H54 (cell line): ENCODE measurements at places on chromosomes 1 and 21.

GRCh38 chr1:100038660-100039287, 69.0 kb downstream of the SLC35A3 start:
- DNase-seq, result peak; percentile 20

GRCh38 chr1:1232208-1232795, at the start of gene B3GALT6:
TSS of gene B3GALT6 (plus strand) at chr1:1232237. CDS start at chr1:1232279, 42 bp downstream.
- no peak for DNase-seq

DNA sequence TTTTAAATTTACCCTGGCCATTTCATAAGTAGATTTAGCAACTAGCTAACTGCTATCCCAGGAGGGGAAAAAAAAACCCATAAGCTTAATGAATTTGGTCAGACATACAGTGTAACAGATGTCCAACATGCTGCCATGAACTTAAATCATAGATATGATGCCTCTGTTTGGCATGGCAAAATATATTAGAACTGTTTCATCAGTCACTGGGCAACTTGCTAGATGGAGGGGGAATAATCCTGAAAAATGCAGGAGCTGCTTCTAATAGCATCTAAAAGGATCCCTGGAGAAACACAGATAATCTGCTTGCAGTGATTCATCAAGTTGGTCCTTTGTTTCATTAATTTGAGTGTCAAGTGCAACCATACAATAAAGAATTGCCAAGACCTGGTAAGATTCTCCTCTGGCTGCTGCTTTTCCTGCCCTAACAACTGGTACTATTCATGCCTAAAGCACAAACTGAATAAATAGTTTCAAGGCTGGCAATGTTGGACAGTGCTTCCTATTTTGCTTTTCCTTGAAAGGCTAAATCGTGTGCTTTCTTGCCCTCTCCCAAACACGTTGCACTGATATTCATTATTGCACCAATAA, 1.5 kb upstream of the ST6GALNAC5 start:
- no peak for DNase-seq

GRCh38 chr1:12613180-12613579, 4.8 kb downstream of the DHRS3 start:
- DNase-seq, result no peak

- no peak for DNase-seq
Measured at GRCh38 chr1:214472364-214472763, 79.0 kb downstream of the PTPN14 start.

DNA sequence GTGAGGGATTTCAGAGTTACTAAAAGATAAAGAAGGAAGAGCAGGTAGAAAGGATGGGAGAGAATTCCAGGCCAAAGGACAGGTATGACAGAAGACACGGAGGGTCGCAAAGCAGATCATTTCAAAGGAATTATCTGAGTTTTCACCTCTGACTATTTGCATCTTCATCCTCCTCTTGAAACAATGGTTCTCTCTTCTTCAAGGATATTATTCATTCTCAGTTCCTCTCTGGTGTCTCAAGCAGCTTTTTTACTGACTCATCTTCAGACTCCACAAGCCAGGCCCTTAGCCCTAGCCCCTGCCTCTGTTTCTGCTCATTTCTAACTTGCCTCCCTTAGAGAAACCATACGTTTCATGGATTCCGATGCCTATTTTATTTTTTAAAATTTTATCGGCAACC, 15.0 kb downstream of the DDX59 start:
- DNase-seq, result no peak

- no peak for DNase-seq
Measured at GRCh38 chr1:154371436-154371835, 33.7 kb upstream of the IL6R start.

GRCh38 chr21:32333953-32334673, 35.5 kb downstream of the MRAP start:
- DNase-seq, result no peak

GRCh38 chr1:184028854-184029623, 8.5 kb downstream of the COLGALT2 start:
- DNase-seq, result no peak

DNA sequence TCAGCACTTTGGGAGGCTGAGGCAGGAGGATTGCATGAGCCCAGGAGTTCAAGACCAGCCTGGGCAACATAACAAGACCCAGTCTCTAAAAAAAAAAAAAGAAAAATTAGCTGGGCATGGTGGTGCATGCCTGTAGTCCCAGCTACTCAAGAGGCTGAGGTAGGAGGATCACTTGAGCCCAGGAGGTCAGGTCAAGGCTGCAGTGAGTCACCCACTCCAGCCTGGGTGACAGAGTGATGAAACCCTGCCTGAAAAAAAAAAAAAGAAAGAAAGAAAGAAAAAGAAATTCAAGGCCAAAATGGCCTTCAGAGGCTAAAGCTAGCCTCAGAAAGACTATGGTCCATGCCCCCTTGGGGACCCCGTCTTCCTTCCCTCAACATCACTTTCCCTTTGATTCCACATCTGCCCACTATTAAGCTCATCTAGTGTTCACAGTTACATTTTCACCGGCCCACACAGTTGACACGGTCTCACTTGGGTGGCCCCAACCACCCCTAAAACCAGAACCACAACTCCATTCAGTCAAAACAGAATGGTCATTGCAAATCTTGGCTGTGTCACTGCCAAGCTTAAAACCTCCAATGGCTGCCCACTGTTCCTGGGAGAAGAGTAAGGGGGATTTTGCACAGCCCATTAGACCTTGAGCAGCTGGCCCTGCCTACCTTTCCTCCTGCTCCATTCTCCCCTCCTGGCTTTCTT, 2.1 kb upstream of the CAPN8 start:
- no peak for DNase-seq

GRCh38 chr1:77829851-77830250, 50.4 kb downstream of the MIGA1 start:
- no peak for DNase-seq

GRCh38 chr1:227749916-227750710, 14.9 kb downstream of the SNAP47 start:
- DNase-seq, result no peak

DNA sequence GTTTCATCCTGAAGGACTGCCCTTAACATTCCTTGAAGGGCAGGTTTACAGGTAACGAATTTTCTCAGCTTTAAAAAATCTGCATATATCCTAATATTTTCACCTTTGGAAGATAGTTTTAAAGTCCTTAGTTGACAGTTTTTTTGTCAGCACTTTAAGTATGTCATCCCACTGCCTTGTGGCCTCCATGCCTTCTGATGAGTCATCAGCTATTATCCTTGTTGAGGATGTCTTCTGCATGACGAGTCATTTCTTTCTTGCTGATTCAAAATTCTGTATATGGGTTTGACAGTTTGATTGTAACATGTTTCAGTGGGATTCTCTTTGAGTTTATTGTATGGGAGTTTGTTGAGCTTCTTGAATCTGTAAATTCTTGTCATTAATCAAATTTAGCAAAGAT, 500.6 kb downstream of the DISC1 start:
- no peak for DNase-seq

- no peak for DNase-seq
Measured at GRCh38 chr1:233406994-233407631, 79.6 kb downstream of the MAP3K21 start.

- DNase-seq, result no peak
Measured at GRCh38 chr21:46399129-46399528, 59.6 kb upstream of the DIP2A start.

GRCh38 chr21:44750675-44751025, 39.3 kb upstream of the TSPEAR start:
- no peak for DNase-seq

GRCh38 chr1:173527151-173527826, 50.2 kb downstream of the PRDX6 start:
- DNase-seq, result no peak

- DNase-seq, result no peak
Measured at GRCh38 chr1:46466477-46467182, 23.0 kb upstream of the DMBX1 start.

DNA sequence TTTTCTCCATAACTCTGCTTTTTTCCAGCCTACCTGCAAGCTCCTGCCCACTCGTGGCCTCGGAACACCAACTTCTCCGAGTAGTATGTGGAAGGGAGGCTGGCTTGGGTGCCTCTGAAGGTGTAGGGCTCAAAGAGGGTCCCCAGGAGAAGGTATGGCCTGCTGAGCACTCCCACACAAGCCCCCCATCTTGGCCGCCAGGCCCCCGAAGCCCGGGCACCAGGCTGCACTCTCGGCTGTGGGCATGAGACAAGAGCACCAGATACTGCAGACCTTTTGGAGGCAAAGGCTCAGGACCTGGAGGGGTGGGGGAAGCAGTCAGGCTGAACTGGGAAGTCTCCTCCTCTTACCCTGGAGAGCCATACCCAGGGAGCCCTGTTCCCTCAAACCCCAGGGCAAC, 1.7 kb downstream of the ZNF692 start:
- DNase-seq, result no peak

DNA sequence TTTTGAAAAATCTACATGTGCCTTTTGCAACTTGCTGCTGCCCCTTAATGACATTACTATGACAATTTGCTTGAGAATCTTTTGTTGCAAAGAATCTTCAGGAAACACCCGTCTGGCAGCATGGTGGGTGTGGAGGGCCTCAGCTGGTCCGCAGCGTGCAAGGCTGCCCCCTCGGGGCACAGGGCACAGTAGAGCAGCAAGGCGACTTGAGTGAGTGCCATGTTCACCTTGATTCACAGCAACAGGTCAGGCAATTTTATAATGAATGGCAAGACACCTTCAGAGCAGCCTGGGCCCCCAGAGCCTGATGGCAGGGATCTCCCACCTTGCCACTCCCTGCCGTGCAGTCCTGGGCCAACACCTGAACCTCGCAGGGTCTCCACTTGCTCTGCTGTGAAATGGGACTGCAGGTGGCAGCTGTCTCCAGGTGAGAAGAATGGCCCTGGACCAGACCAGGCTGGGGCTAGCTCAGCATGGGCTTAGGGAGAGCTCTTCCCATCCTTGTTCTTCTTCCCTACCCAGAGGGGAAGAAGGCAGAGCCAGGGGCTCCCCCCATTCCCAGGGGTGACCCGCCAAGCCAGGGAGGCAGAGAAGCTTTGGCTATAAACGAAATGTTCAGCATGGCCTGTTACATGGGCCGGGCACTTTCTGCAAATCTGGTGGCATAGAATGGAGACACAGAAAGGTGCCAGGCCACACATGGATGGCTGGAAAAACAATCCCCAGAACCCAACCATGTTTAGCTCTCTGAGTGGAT, 34.5 kb upstream of the ACTRT2 start:
- no peak for DNase-seq

- no peak for DNase-seq
Measured at GRCh38 chr1:182083851-182084486, 22.5 kb upstream of the ZNF648 start.

GRCh38 chr1:30472009-30472408, 251.4 kb downstream of the MATN1 start:
- no peak for DNase-seq

DNA sequence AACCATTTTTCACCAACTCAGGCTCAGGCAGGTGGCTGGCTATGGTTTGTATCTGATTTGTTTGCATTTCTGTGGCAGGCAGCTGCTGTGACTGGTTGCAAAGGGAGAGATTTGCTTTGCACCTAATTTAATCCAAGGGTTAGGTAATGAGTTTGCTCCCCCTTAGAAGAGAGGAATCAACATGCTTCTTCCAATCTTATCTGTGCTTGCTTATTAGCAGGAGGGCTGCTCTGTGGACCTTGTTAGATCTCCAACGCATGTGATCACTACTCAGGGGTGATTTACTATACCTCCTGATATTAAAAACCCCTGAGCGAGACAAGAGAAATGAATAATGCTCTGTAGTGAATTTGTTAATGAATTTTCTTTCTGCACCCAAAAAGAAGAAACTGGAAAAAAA, 20.5 kb downstream of the OLFML3 start:
- DNase-seq, result no peak

DNA sequence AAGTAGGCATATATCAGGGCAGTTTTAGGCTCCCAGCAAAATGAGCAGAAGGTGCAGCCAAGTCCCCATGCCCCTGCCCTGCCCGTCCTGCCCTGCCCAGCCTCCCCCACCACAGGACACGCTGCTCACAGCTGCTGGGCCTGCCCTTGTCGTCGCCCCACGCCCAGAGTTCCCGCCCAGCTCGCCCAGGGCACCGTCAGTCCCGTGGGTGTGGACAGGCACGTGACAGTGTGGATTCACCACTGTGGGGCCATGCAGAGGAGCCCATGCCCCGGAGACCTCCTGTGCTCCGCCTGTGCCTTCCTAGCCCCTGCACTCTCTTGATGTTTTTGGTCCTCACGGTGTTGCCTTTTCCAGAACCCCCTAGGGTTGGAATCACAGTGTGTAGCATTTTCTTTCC, 7.0 kb downstream of the FAAP20 start:
- no peak for DNase-seq

GRCh38 chr1:201511941-201512539, 5.1 kb upstream of the CSRP1 start:
- no peak for DNase-seq

- no peak for DNase-seq
Measured at GRCh38 chr1:40627987-40628902, 37.2 kb downstream of the RIMS3 start.

DNA sequence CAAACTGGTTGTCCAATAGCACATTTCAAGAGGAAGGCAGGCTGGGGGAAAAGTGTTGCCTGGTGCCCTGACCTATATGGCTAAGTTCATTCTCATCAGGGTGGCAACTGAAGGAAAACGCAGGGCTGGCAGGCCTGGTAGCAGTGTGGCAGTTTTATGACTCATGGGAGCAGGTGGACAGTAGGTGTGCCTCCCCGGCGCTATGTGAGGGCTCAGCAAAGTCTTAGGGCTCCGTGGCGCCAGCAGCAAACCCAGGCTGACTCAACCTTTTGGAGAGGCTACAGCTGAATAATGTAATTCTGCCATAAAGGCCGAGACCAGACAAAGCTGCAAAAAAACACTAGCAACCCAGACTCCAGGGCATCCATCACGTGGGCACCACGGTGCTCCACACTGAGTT, 23.6 kb downstream of the GADD45A start:
- peak; percentile 56 for DNase-seq

- DNase-seq, result no peak
Measured at GRCh38 chr1:247298124-247298481, 33.6 kb downstream of the ZNF496 start.

- DNase-seq, result no peak
Measured at GRCh38 chr1:28580722-28581530, 11.1 kb upstream of the RAB42 start.

- DNase-seq, result no peak
Measured at GRCh38 chr1:3472088-3472850, 17.8 kb downstream of the ARHGEF16 start.
